Fibroblast of the conjunctiva (primary cell): ENCODE measurements at places on chromosomes 7 and 10.

DNA sequence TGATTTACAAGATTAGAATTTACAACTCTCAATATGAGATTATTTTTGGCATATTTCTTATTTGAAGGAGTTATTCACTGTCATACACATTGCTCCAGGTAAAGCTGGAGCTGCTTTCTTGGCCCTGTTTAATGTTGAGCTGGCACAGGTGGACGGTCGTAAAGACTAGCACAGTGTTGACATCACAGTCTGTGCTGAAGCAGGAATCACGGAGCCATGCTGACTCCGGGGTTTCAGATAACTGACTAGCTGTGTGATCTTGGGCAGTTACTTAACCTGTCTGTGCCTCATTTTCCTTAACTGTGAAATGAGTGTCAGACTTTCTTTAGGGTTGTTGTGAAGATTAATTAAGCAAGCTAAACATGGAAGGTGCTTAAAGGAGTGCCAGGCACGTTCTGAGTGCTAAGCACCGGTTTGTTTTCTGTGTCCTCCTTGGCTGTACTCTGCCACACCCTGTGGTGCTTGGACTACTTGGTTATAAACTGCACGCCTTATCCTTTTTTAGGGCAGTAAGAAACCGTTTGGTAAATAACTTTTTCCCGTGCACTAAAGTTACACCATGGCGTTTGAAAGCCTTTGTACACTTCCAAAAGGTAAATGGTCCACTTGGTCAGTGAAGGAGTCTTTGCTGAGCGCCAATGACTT lies 47.7 kb downstream of the DYNC2I1 start:
- DNase-seq: no peak

- DNase-seq: no peak
Measured at GRCh38 chr7:158469396-158470051, 118.1 kb downstream of the PTPRN2 start.

DNA sequence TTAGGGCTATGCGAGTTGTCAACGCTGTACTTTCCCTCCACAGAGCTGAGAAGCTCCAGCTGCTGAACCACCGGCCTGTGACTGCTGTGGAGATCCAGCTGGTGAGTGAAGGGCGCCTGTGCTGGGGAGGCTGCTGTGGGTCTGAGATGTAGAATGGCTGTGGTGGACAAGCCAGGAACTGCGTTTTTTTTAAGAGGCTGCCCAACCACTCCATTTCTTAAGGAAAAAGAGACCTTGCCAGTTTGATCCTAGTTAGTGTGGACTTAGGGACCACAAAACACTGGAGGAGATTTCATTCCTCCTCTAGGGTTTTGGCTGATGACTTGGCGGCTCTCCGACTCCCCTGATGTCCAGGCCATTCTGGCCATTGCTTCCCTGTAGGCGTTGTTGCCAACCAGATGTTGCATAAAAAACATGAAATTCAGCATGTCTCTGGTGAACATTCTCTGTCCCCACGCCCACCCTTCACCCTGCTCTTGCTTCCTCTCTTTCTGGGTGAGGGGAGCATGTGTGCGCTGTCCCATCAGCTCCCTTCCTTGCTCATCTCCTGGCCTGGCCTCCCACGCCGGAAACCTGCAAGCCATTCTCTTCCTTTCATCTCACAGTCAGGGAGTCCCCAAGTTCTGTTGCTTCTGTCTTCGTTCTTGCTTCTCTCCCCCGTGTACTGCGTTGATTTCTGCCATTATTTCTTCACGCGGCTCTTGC lies 30.9 kb downstream of the CRCP start:
- no peak for DNase-seq

GRCh38 chr7:55081472-55082227 lies 62.8 kb downstream of the EGFR start:
- DNase-seq: no peak

DNA sequence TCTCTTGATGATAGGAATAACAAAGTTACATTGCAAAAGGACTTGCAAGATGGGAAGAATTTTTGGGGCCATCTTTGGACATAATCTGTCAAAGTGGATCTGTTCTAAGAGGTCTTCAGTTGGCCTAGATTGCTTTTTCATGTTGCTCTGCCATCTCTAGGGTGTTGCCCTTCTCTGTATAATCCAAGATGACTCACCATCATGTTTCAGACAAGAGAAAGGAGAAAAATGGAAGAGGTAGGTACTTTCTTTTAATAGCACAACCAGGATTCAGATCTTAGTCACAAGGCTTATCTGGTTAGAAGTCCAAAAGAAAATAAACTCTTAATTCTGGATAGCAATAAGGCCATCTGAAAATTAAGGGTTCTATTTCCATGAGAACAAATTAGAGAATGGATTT lies 38.7 kb upstream of the FOXP2 start:
- no peak for DNase-seq

DNA sequence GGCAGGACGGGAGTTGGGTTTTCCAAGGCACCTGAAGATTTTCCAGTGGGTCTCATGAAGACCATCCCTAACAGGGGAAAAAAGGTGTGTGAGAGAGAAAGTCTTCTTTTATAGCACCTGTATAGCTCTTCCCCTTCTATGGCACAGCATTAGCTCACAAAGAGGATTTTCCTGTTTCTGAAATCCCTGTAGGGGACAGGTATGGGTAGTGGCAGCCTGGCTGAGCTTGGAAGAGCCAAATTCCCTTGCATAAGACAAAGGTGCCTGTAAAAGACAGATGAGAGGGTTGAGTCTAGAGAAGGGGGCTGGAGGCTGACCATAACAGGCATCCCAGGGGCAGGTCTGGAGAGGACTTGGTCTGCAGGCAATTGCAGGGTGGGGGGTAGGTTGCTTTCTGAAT lies 63.7 kb downstream of the COL13A1 start:
- DNase-seq: no peak

GRCh38 chr10:1149793-1150637 lies 93.8 kb downstream of the WDR37 start:
- no peak for DNase-seq

DNA sequence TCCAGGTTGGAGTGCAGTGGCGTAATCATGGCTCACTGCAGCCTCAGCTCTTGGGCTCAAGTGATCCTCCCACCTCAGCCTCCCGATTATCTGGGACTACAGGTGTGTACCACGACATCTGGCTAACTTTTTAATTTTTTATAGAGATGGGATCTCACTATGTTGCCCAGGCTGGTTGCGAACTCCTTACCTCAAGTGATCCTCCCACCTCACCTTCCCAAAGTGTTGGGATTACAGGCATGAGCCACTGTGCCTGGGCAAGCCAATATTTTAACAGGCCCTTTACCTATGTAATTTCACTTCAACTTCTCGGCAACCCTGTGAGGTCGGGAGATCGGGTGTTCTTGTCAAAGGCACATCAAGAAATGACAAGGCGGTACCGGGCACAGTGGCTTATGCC lies 146.3 kb downstream of the CUX1 start:
- DNase-seq: no peak

DNA sequence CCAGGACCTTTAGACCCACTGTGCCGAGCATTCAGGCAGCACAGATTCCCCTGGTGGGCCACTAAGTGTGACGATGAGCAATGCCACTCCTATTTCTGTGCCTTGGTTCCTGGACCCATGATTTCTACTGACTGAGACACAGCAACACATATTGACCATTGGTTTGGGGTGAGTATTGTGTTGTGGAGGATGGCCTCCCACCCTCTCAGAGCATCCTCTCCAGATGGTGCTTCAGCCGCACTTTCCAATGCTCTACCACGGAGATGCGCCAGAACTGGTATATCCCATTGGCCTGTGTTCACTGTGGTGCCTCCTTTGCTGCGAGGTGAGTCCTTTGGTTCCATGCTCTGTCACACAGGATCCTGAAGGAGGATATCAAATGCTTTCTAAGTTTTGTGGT lies 10.1 kb upstream of the GDF10 start:
- DNase-seq: no peak

DNA sequence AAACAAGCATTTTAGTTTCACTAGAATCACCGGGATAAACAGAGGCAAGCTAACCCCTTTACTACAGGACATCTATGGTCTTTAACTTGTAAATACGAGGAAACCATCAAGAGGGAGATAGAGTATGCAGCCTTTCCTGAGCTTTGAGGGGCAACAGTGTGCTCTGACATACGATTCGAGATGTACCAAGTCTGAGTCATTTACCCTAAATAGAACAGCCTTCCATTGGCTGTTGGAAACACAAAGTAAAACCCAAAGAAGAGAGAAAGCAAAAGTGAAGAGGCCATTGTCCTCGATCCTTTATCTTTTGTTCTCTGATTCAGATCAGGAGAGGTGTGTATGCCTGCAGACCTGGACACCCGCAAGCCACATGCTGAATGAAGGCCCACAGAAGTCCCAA lies 289.5 kb downstream of the KCNMA1 start:
- DNase-seq: no peak

GRCh38 chr7:2416650-2417049 lies 13.2 kb downstream of the CHST12 start:
- DNase-seq: no peak

- no peak for DNase-seq
Measured at GRCh38 chr10:123929791-123930190, 38.2 kb upstream of the CPXM2 start.

DNA sequence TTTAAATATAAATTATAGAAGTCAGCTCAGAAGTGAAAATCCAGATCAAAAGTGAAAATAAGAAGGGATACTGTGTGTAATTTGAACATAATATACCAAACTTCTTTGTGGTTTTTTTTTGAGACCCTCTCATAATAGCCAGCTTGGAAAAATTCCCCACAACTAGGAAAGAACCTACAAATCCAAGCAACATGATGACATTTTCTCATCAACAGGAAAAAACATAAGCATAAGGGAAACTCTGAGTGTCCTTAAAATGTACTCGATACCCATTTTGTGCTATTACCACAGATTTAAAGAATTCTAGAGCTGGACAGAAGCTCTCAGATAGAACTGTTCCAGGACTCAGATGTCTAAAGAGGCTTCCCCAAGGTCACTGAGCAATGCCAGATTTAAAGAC lies 214.8 kb upstream of the KLF14 start:
- no peak for DNase-seq

- no peak for DNase-seq
Measured at GRCh38 chr7:2757361-2757903, 69.4 kb downstream of the AMZ1 start.

DNA sequence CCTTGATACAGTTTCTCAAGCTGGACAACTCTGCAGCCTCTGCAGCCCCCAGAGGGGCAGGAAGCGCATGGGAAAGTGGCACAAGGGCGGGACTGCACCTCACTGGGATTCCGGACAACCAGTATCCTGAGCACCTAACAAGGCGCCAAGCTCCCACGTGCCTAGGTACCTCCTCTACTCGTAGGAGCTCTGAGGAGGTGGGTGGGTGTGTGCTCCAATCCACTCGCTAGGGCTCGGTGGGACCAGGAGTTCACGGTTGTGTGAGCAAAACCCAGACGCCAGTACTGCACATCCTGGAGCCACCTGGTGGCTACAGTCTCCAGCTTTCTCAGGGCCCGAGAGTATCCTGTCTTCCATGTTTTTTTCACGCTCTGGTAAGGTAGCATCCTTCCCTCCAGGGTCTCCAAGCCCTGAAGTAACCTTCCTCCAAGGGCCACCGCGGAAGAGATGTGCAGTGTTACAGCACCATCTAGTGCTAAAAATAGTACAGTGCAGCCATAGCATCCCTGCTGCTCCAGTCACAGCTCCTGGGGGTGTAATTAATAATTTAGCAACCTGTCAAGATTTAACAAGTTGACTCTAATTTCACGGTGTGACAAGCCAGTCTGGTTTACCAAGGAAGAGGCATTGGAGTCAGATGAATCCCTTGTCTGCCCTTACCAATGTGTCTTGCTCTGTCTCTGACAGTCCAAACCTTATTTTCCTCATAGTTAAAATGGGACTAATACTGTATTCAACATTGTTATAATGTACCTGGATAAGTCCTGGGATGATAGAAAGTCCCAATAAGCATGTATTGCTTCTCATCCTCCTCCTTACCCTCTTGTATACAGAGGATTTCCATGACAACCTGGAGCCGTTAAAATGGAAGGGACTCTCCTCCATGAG lies 70.4 kb downstream of the HERPUD2 start:
- DNase-seq: no peak

DNA sequence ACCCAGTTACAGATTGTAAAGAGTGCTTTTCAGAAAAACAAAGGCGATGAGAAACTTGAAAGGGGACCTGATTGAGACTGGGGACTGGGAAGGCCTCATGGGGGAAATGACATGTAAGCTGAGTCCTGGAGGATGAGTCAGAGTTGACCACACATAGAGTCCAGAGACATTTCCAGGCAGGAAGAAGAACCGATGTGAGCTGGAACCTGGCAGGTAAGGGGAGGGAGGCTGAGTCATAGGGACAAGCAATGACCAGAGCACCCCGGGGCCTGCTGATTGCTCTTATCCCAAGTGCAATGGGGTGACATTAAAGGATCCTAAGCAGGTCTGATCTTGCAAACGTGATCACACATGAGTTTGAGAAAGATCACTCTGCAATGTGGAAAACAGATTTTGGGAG lies 11.7 kb downstream of the TLL2 start:
- DNase-seq: no peak

DNA sequence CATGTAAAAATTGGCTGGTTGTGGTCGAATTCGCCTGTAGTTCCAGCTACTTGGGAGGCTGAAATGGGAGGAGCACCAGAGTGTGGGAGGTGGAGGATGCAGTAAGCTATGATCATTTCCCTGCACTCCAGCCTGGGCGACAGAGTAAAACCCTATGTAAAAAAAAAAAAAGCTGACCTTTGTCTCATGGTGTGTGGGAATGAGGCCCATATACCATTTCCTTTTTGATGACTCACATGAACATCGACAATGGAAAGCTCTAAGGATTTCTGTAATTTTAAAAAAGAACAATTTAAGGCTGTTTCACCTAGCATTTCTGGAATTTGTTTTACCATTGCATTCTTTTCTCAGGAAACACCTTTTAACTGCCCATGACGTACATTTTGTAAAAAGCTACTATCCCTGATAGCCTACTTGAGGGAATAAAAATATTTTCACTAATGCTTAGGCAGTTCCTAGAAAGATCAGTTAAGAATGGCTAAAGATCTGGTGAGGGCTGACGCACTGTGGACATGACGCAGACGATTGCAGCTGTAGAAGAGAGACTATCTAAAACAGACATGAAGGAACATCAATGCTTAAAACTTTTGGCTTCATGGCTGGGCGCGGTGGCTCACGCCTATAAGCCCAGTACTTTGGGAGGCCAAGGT lies 400.6 kb upstream of the IGFBP3 start:
- DNase-seq: no peak

GRCh38 chr7:27670177-27670576 lies 7.5 kb upstream of the HIBADH start:
- no peak for DNase-seq

DNA sequence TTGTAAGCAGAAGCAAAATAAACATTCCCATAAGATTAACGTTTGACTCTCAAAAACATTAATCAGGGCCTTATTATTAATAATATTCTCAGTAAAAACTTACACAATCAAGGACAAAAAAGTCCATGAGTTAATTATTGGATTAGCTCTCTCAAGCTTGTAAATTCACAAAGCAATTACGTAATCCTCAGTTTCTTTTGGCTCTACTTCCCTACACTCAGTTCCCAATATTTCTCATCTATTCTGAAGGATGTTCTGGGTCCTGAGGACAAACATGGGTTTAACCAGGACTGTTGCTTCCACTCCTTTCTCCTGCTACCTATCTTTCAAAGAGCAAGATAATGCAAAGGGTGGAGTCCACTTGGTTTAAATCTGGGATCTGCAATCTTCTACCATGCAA lies 15.1 kb downstream of the FBXL13 start:
- no peak for DNase-seq
